ENCODE measurements at places on chromosomes 5 and 9.
A peak's percentile ranks its signal among the peaks of the same experiment; 100 is the strongest.

DNA sequence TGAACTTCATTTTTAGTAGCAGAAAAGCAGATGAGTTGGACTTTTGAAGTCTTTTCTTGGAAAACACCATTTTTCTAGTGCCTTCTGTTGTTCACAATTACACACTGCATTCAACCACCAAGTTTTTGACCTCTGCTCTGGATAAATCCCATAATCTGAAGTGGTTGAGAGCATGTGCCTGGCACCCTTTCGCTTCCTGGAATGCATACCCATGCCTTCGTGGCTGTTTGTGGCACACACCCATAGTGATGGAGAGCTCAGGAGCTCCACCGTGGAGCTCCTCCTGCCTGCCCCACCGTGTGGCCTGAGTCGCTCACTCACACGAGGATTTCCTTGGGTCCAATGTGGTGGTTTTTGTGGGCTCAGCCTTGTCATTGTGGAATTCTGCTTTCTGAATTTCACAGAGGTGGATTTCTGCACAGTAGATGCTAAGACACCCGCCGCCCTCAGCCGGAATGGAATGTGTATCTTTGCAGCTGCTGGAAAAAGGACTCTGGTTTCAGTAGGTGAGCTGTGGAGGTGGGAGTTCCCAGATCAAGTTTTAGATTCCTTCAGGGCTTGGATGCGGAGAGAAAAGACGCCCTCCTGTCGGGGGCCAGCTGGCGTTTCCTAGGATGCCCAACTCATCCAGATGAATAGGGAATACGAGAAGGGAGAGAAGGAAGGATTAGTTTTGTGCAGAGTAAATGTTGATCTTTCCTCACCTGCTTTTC lies 500.4 kb downstream of the IRX1 start:
- DNase-seq, result no peak

- no peak for DNase-seq
Measured at GRCh38 chr5:154944716-154945115, 3.8 kb downstream of the MRPL22 start.

DNA sequence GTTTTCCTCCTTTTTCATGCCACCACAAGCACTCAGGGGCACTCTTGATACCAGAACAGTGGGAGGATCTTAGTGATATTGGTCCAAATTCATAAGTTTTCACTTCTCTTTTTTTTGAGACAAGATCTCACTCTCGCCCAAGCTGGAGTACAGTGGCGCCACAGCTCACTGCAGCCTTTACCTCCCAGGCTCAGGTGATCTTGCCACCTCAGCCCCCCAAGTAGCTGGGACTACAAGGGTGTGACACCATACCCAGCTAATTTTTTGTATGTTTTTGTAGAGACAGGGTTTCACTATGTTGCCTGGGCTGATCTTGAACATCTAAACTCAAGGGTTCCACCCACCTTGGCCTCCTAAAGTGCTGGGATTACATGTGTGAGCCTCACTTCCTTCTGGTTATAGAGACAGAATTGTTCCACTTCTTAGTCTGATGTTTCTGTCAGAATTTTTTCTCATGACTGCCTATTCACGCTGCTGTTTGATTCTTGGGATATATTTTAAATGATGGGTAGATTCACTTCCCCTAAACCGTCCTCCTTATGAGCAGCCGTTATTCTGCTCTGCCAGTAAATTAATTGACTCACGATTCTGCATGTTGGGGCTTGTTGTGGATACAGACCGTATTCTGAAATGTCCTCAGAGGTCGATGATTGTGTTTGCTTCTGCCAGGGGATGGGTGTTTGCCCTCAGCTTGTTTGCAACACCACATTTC lies 30.8 kb downstream of the MTAP start:
- DNase-seq, result peak; percentile 36

GRCh38 chr5:55633574-55634208 lies 78.4 kb downstream of the SLC38A9 start:
- DNase-seq, result peak; percentile 1

GRCh38 chr5:143691287-143691944 lies 120.5 kb upstream of the HMHB1 start:
- DNase-seq, result no peak

- DNase-seq, result no peak
Measured at GRCh38 chr5:31770998-31771397, 132.1 kb downstream of the PDZD2 start.

All from CD4-positive, alpha-beta T cell treated with Interleukin-4 for 1 hour (primary cell).